ENCODE measurements at places on chromosomes 5 and 9.

DNA sequence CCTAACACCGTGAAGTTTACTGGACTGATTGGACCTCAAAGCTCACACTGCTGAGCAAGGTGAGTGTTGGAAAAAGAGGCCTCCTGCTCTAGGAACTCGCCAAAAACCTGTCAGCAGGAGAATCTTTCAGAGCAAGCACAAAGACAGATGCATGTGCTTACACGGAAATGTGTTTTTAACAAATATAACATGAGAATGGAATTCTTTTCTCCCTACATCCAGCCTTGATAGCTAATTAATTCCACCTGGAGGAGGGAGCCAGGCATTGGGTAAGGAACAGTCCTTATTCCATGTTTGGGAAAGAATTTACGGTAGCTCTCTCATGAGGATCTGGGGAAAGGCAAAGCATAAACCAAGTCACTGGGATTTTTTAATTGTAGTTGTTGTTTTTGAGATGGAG, 98.8 kb downstream of the KLF4 start:
- DNase-seq: no peak

DNA sequence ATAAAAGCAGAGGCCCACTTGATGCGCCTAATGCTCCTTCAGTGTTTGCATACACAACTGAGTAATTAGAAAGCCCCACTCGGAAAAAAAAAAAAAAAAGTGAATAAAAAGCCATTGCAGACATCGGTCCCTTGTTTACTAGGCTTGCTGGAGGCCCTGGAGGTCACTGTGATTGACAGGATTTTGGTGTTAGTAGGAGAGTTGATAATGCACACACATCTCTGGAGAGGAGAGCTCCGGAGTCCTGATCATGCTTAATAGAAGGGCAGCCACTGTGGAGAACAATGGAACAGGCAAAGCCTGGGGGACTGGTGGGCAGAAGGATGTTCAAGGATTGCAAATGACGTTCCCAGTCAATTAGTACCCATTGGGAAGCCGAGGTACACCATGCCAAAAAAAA, 152.5 kb downstream of the EFNA5 start:
- no peak for DNase-seq

GRCh38 chr5:176538230-176538988, 1.2 kb upstream of the RNF44 start:
- DNase-seq: no peak

GRCh38 chr5:92505925-92506324, 1075.1 kb downstream of the NR2F1-AS1 start:
- DNase-seq: no peak

DNA sequence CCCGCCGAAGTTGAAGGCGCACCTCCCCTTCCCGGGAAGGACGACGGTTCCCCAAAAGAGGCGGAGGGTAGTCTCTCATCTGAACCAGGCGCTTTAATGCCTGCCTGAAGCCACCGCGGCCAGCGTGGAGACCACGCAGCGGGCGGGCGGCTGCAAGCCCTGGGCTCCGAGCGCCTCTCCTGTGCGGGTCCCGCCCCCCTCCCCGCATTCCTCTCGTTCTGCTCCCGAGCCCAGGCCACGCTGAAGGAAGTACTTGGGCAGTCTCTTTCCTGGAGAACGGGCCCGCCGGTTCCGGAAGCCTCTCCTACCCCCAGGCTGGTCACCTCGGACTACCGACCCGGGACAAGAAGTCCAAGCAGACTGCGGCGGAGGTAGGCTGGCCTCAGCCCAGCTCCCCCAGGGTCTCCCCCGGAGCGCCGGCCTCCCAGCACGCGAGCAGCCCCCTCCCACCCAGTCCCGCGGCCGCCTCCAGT, 571 bp downstream of the PPIC start:
- peak; percentile 18 for DNase-seq

DNA sequence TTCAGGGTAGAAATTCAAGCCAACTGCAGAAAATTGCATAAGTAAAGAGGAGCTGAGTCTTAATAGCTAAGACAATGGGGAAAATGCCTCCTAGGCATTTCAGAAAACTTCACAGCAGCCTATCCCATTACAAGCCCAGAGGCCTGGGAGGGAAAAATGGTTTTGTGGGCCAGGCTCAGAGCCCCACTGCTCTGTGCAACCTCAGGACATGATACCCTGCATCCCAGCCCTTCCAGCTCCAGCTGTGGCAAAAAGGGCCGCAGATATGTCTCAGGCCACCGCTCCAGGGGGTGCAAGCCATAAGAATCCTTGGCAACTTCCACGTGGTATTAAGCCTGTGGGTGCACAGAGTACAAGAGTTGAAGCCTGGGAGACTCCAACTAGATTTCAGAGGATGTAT, 387.0 kb downstream of the ARRDC3 start:
- DNase-seq: no peak

DNA sequence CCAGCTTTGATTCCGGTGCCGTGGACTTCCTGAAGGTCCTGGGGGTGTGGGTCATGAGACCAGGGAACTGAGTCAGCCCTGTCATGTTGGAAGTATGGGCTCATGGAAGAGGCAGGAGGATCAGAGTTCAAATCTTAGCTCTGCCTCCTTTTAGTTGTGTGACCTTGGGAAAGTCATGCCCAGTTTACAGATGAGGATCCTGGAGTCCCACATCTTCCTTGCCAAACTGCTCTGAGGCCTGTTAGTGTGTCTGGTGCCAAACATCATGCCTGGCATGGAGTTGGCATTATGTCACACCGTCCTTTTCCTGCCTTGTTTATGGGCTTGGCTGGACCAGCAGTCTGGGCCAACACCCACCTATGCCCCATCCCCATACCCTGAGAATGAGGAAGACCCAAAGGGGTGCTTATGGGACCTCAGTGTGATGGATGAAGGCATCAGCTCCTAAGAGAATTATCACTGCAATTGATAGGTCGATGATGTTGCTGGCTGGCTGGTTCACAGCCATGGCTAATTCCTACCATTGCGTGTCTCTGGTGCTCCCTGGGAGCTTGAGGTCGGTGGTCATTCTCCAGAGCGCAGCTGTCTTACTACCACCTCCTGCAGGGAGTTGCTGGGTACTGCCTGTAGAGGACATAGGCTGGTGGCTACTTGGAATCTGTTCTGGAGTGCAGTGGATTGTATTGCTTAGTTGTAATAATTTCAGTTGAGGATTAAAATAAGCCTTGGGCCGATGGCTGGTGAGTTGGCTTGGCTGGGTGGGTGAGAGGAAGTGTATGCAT, 140.5 kb upstream of the PITX1 start:
- DNase-seq: no peak

GRCh38 chr5:79976759-79977515, 14.1 kb downstream of the MTX3 start:
- no peak for DNase-seq

- DNase-seq: peak; percentile 5
Measured at GRCh38 chr5:71533142-71533541, 54.0 kb upstream of the MCCC2 start.

DNA sequence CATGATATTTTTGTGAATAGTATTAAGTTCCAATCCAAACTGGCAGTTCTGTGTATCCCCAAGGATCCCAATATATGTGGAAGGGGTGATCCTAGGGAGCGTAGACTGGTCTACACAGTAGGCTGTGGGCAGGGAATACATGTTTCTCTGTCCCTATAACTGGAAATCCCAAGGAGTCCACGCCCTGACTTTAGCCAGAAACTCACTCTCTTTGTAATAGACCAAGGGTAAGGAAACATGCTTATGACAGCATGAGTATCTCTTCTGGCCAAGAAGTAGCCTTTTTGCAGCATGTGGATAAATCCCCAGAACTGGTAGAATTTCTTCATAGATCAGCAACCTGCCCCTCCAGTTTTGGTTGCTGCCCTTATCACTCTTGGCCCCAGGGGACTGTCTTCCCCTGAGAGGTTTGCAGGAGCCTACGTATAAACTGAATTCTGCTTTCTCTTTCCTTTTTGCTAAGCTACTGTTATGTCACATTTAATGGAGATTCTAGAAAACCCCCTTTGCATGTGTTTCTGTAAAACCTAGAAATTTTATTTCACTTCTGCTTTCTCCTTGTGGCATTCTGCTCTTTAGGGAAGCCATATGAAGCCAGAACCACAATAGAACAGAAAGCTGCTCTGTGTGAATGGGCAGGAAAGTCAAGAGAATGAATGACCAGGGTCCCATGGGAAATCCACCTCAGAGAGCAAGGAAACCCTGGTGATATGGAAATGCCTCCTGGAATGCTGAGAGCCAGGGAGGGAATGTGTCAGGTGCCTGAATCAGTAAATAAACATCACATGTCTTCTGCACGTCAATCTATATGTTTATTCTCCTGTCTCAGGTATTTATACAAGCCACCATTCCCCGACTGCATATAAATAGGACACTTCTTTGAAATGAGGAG, 3.5 kb downstream of the IFNA2 start:
- peak; percentile 41 for DNase-seq

- DNase-seq: no peak
Measured at GRCh38 chr5:42719034-42719433, 37.6 kb upstream of the CCDC152 start.

GRCh38 chr9:131270171-131271015, 5.9 kb downstream of the FAM78A start:
- no peak for DNase-seq

DNA sequence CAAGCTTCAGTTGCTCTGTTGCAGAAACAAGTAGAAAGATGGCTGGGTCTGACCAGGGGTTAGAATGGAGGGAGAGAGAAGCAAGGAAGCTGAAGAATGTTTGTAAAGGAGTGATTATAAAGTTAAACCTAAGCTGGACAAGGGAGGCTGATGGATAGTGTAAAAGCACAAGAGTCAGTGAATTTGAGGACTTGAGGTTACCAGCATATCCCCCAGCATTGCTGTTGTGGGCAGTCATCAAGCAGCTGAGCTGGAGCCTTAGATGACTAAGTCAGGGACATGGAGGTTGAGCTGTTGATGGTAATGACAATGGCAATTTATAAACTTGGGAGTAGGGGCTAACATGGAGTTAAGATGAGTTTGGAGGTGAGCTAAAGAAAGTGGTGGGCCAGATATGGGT, 131.5 kb downstream of the ERCC6L2 start:
- peak; percentile 11 for DNase-seq

DNA sequence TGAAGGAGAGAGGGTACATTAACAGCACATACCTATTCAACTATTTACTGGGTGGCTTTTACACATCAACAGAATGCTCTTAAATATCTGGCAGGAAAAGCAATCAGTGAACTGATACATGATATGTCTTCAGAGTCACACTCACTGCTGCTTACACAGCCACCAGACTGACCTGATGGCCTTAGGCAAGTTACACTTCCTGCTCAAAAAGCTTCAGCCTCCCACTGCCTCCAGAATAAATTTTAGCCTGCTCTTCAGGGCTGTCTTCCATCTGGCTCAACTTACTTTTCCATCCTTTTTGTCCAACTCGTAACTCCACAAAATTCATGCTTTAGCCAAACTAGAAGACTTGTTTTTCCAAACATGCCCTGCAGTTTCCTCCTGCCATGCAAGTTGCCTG, 10.7 kb downstream of the LOX start:
- peak; percentile 45 for DNase-seq

- DNase-seq: no peak
Measured at GRCh38 chr9:13063880-13064459, 215.5 kb downstream of the MPDZ start.

DNA sequence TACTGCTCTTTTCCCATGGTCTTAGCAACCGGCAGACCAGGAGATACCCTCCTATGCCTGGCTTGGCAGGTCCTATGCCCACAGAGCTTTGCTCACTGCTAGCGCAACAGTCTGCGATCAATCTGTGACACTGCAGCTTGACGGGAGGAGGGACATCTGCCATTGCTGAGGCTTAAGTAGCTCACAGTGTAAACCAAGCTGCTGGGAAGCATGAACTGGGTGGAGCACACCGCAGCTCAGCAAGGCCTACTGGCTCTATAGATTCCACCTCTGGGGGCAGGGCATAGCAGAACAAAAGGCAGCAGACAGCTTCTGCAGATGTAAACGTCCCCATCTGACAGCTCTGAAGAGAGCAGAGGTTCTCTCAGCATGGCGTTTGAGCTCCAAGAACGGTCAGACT, 40.4 kb downstream of the MCTP1 start:
- DNase-seq: no peak

DNA sequence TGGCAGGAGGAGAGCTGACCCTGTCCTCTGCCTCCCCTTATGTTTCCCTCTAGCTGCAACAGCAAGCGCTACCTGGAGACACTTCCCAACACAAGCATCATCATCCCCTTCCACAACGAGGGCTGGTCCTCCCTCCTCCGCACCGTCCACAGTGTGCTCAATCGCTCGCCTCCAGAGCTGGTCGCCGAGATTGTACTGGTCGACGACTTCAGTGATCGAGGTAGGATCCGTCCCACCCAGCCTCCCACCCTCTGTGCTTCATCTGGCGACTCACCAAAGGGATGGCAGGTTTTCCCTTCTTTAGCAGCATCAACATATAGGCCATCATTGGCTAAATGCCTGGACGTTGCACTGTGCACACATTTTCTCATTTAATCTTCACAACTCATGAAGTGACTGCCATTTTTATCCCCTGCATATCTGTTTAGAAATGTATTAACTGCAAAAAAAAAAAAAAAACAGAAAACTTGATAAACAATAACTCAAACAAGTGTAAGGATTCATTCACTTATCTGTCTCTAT, 116.2 kb upstream of the SAP30L start:
- DNase-seq: no peak

GRCh38 chr9:119829186-119829585, 460.0 kb upstream of the BRINP1 start:
- DNase-seq: no peak

DNA sequence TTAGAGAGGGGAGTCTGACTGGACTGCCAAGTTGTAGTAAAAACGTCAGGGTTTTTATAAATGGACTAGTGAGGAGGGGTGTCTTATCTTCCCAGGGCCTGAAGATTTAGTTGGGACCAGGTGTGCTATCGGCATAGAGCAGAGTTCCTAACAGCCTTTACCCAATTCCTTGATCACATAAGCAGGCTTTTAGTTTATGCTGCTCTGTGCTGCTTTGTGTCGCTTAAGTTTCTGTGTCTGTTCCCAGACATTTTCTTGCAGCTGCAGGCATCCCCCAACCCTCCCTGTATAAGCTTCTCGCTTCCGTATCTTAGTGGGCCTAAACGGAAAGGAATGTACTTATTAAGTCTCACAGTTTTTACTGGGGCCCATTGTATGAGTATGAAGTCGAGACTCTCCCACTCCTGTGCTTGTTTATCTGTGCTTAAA, 2.6 kb upstream of the SMC5 start:
- DNase-seq: peak; percentile 79

DNA sequence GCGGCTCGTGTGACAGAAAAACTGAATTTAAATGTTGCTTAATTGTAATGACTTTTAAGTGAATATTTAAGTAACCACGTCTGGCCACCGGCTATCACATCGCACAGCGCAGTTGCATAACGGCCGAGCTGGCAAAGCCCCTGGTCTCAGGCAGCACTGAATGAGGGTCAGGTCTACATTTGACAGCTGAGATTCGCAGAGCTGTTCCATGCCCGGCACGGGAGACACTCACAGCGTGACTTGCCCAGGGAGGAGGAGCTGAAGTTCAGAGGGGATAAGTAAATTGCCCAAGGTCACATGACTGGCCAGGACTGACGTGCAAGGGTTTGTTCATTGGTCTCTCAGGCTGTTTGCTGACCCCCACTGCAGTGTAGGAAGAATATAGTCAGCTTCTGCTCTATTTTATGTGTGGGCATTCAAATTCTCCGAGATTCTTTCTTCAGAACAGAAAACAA, 17.4 kb upstream of the COL5A1 start:
- DNase-seq: peak; percentile 17

GRCh38 chr5:127647361-127647958, 1.4 kb upstream of the CTXN3 start:
- DNase-seq: no peak

- peak; percentile 23 for DNase-seq
Measured at GRCh38 chr5:41071975-41072374, 833 bp upstream of the MROH2B start.
